ENCODE measurements at places on chromosomes 13 and 19.

DNA sequence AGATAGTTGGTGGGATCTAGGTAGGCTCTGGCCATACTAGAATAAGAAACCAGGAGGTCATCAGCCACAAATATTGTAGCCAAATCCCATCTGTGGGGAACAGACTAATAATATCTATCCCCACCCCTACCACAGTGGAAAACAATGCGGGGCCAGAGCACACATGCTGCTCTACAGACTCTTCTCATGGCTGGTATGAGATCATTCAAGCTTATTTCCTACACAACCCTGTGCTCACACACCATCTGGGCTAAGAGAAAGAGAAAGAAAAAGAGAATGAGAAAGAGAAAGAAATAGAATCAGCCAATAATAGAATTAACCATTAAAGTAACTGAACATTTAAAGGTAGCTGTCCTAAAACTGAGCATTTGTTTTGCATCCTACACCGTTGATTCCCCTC lies 1268.4 kb upstream of the SPRY2 start:
- no peaks in the 10 kb centered on the region for H3K36me3 ChIP-seq
- DNase-seq = no peak
- no peaks in the 10 kb centered on the region for H3K27me3 ChIP-seq

DNA sequence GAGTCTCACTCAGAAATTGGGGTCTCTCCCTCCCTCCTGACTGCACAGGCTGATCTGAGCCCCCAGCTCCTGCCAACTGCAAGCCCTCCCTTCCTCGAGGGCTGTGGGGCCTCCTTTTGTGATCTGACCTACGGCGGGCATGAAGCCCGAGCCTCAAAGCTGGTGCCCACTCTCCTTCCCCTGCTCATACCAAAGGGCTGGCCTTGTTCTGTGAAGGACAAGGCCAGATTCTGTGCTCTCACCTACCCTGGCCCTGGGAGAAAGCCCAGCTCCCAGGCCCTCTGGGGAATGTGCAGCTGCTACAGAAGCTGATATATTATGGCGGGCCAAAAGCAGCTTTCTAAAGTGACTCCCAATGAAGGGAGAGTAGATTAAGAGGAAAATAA lies 9.0 kb upstream of the ECH1 start:
- DNase-seq = no peak
- no peak overlapping the region for H3K4me3 ChIP-seq
- no peaks in the 10 kb centered on the region for H3K27me3 ChIP-seq
- peaks cover 100% of the 10 kb centered on the region for H3K36me3 ChIP-seq
- no peaks in the 10 kb centered on the region for H3K4me1 ChIP-seq

GRCh38 chr13:99982731-99983498 lies 1.3 kb downstream of the ZIC2 start:
- no peak overlapping the region for H3K4me3 ChIP-seq
- peaks cover 99% of the 10 kb centered on the region for H3K27me3 ChIP-seq
- H3K36me3 ChIP-seq = no peaks in the 10 kb centered on the region
- no peak overlapping the region for H3K27ac ChIP-seq
- H3K4me1 ChIP-seq = peaks cover 34% of the 10 kb centered on the region

DNA sequence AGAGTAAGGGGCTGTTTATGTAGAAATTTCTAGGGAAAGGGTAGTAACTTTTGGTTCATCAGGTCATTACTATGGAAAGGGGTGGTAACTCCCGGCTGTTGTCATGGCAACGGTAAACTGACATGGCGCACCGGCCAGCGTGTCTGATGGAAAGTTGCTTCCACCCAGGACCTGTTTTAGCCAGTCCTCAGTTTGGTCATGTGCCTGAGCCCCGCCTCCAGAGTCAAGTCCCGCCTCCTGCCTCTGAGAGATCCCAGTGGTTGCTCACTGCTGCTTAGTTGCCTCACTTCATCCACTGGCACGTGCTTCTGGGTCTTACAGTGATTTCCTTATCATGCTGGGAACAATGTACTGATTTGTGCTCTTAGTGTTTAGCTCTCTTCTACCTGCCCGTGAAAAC lies 455.2 kb upstream of the ZNF507 start:
- no peaks in the 10 kb centered on the region for H3K27me3 ChIP-seq
- no peak overlapping the region for H3K4me3 ChIP-seq
- no peaks in the 10 kb centered on the region for H3K4me1 ChIP-seq

DNA sequence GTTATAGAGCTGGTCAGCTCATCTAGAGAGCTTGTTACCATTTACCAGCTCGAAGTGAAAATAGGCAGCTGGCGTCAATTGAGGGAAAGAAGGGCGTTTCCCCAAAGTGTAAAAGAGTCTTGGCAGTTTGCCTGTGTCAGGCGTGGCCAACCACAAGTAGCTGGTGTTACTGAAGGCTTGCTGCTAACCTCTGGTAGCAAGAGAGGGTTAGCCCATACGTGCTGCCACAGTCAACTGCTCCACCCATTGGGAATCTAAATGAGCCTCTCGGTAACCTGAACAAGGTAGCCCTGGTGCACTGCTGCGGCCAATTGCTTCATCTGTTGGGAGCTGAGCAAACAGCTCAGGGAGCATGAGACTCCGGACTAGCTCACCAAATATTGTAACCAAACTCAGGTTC lies 314.9 kb upstream of the SLITRK5 start:
- H3K4me1 ChIP-seq = no peaks in the 10 kb centered on the region
- no peak for DNase-seq
- H3K36me3 ChIP-seq = no peaks in the 10 kb centered on the region

DNA sequence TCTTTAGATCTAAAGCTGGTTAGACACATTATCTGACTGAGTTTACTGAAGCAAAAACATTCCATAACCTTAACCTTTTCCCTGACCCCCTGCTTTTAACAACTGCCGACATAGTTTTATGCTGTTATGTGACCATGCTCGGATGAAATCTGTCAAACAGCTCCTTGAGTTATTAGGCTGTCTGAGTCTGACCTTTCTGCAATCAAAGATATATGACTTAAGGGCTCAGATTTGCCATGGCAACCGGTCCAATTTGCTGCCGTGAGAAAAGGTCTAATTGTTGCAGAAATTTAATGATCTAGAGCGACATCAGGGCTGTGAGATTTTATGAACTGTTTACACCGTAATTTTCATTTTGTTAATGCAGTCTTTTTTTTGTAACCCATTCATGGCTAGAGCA lies 61.8 kb downstream of the URI1 start:
- peaks cover 5% of the 10 kb centered on the region for H3K36me3 ChIP-seq
- H3K27ac ChIP-seq = no peak overlapping the region
- no peaks in the 10 kb centered on the region for H3K4me1 ChIP-seq
- no peak for DNase-seq
- H3K4me3 ChIP-seq = no peak overlapping the region

DNA sequence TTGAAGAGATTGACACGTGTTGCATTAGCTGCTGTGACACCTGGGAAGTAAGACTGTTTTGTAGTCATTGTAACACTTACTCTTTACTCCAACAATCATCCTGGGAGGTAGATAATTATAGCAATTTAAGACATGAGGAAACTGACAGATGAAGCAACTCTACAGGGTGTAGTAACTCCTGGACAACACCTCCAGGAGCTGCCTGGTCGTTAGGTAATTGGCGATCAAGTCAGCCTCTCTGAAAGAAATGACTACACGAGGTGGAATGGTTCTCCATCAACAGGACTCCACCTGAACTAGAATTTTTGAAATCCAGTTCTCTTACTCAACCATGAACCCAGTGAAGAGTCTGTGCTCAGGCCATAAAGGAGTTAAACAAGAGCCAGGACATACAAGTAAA lies 43.0 kb upstream of the LRCH1 start:
- no peak overlapping the region for H3K27ac ChIP-seq
- no peak overlapping the region for H3K4me3 ChIP-seq
- H3K36me3 ChIP-seq = no peaks in the 10 kb centered on the region
- H3K4me1 ChIP-seq = no peaks in the 10 kb centered on the region

- DNase-seq = no peak
- H3K4me1 ChIP-seq = no peaks in the 10 kb centered on the region
- H3K27ac ChIP-seq = no peak overlapping the region
- H3K36me3 ChIP-seq = no peaks in the 10 kb centered on the region
- no peaks in the 10 kb centered on the region for H3K27me3 ChIP-seq
These were observed 65.1 kb downstream of the SIAH3 start for GRCh38 chr13:45786293-45786920.

GRCh38 chr19:40831502-40832430 lies 18.5 kb downstream of the CYP2A6 start:
- no peak for DNase-seq
- H3K27me3 ChIP-seq = no peaks in the 10 kb centered on the region
- no peak overlapping the region for H3K4me3 ChIP-seq
- H3K27ac ChIP-seq = no peak overlapping the region
- H3K36me3 ChIP-seq = no peaks in the 10 kb centered on the region

- no peak for DNase-seq
- no peaks in the 10 kb centered on the region for H3K4me1 ChIP-seq
- H3K27me3 ChIP-seq = no peaks in the 10 kb centered on the region
These were observed 500.9 kb downstream of the GPC6 start for GRCh38 chr13:93727211-93728141.

- H3K4me3 ChIP-seq = peak overlapping the region; percentile 25
- DNase-seq = no peak
- peaks cover 4% of the 10 kb centered on the region for H3K4me1 ChIP-seq
- no peaks in the 10 kb centered on the region for H3K36me3 ChIP-seq
These were observed 10.1 kb upstream of the ZNF358 start for GRCh38 chr19:7505682-7506384.

- no peak overlapping the region for H3K4me3 ChIP-seq
- H3K4me1 ChIP-seq = no peaks in the 10 kb centered on the region
- no peaks in the 10 kb centered on the region for H3K27me3 ChIP-seq
- no peaks in the 10 kb centered on the region for H3K36me3 ChIP-seq
- no peak overlapping the region for H3K27ac ChIP-seq
These were observed 329.6 kb downstream of the PCDH20 start for GRCh38 chr13:61086087-61086486.

- no peak overlapping the region for H3K4me3 ChIP-seq
- no peak overlapping the region for H3K27ac ChIP-seq
- no peaks in the 10 kb centered on the region for H3K36me3 ChIP-seq
- no peaks in the 10 kb centered on the region for H3K27me3 ChIP-seq
- peaks cover 48% of the 10 kb centered on the region for H3K4me1 ChIP-seq
- DNase-seq = no peak
These were observed 190.8 kb downstream of the FOXO1 start for GRCh38 chr13:40475617-40476016.

DNA sequence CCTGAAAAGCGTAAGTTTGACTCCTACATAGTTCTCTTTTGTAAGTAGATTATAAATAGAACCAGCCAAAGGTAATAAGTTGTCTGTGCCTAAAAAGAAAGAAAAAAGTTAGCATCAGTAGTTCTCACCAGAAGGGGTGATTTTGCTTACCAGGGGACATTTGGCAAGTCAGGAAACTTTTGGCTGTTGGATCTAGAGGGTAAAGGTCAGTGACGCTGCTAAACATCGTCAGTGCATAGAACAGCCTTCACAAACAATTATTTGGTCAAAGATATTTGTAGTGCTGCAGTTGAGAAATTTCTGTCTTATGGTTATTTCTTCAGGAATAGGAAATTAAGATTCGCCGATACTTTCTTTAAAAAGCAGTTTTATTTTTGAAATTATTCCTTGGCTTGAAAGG lies 2.0 kb downstream of the USPL1 start:
- H3K36me3 ChIP-seq = peaks cover 24% of the 10 kb centered on the region
- H3K4me3 ChIP-seq = peak overlapping the region; percentile 87
- H3K27ac ChIP-seq = no peak overlapping the region
- no peaks in the 10 kb centered on the region for H3K27me3 ChIP-seq
- peaks cover 32% of the 10 kb centered on the region for H3K4me1 ChIP-seq

- no peaks in the 10 kb centered on the region for H3K4me1 ChIP-seq
- peaks cover 13% of the 10 kb centered on the region for H3K27me3 ChIP-seq
- H3K27ac ChIP-seq = no peak overlapping the region
- no peaks in the 10 kb centered on the region for H3K36me3 ChIP-seq
- DNase-seq = no peak
These were observed 32.2 kb downstream of the DEDD2 start for GRCh38 chr19:42185277-42185676.

DNA sequence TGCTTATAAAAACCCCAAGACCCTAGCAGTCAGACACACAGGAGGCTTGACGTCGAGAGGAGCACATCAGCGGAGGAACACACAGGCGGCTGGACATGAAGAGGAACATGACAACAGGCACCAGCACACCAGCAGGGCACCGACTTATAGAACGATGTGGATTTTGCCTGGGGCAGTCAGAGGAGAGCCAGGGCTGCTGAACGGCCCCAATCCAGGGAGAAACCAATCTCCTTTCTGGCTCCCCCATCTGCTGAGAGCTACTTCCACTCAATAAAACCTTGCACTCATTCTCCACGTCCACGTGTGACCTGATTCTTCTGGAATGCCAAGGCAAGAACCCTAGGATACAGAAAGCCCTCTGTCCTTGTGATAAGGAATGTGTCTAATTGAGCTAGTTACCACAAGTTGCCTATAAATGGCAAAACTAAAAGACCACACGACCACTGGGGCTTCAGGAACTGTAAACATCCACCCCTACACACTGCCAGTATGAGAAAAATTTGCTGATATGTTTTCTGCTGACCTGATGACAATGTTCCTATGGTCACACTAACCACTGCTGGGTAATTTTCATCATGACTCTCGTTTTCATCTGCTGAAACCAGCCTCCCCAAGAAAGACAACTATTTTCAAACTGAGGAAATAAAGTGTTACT lies 35.8 kb upstream of the CEACAM21 start:
- no peak for DNase-seq
- no peak overlapping the region for H3K27ac ChIP-seq
- no peak overlapping the region for H3K4me3 ChIP-seq

DNA sequence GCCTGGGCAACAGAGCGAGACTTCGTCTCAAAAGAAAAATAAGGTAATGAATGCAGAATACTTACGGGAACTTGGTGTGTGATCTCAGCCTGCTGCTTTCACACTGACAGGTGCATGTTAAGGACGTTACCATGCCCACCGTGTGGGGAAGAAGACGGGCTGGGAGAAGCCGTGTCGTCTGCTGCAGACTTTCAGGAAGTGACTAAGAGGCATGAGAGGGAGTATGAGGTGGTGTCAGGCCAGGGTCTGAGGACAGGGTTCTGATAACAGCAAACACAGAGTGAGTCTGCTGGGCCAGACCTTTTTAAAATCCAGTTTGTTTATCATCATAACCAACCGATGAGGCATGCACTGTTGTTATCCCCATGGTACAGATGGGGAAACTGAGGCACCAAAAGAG lies 13.6 kb upstream of the GALP start:
- H3K27ac ChIP-seq = no peak overlapping the region
- no peaks in the 10 kb centered on the region for H3K36me3 ChIP-seq
- no peak overlapping the region for H3K4me3 ChIP-seq
- H3K27me3 ChIP-seq = no peaks in the 10 kb centered on the region

GRCh38 chr13:40626561-40626960 lies 39.9 kb downstream of the FOXO1 start:
- no peaks in the 10 kb centered on the region for H3K27me3 ChIP-seq
- H3K4me1 ChIP-seq = peaks cover 18% of the 10 kb centered on the region
- no peak overlapping the region for H3K27ac ChIP-seq
- H3K36me3 ChIP-seq = no peaks in the 10 kb centered on the region

DNA sequence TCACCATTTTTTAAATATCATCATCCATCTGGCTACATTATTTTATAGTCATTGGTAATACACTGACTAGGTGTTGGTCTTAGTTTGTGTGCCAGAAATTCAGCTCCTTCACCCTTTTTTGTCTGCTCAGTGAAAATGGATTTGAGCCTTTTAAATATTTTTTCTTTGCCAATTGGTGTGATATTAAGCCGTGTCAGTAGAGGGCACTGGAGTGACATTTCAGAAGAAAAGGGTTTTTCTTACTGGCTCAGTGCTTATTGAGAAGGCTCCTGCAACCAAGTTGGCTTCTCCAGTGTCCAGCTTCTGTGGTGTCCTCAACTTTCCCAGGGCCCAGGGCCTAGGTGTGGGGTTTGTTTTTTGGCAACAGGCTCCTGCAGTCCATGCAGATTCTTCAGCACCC lies 546.6 kb downstream of the DACH1 start:
- H3K4me1 ChIP-seq = no peaks in the 10 kb centered on the region
- DNase-seq = no peak
- H3K27ac ChIP-seq = no peak overlapping the region

Measured in heart left ventricle (tissue), 16 donors.